Fibroblast of mammary gland (primary cell): ENCODE measurements at places on chromosomes 2 and 18.
A peak's percentile ranks its signal among the peaks of the same experiment; 100 is the strongest.

DNA sequence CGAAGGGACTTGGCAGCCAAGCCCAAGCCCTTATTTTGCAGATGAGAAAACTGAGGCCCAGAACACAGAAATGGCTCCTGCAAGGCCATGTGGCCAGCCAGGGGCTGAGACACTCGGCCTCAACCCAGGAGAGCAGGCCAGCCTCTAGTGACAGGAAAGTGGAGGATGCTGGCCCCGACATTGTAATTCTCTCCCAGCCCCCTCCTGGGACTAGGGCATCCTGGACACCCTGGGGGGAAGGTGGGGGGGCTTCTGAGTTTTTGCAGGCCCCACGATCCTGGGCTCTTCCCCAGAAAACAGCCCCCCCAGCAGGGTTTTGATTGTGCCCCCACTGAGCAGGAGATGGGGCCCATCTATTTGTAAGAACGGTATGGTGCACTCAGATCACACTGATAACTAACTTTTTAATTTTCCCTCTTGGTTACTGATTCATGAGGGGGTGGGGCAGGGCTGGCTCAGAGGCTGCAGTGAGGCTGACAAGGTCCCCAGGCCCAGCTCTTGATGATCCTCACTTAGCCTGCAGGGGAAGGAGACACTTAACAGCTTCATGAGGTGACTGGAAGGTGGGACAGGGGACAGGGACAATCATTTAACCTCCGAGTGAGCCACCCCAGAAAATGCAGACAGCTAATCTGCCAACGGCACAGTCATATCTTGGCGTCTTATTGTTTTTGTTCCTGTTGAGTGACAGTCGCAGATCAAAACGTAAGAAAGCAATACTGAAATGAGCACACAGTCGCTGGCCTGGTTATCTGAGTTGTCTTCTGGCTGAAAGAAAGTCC is 18.9 kb downstream of the SMAD7 start:
- no peak for DNase-seq

DNA sequence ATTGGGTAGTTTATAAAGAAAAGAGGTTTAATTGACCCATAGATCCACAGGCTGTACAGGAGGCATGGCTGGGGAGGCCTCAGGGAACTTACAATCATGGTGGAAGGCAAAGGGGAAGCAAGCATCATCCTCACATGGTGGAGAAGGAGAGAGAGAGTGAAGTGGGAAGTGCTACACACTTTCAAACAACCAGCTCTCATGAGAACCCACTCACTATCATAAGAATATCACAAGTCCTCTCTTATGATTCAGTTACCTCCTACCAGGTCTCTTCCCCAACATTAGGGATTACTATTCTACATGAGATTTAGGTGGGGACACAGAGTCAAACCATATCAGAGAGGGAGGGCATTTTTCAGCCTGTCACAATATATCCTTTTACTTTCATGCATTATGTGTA is 22.7 kb upstream of the DOCK10 start:
- DNase-seq = no peak

GRCh38 chr18:74281980-74282754 is 9.6 kb downstream of the CYB5A start:
- peak; percentile 44 for DNase-seq

- DNase-seq = no peak
Measured at GRCh38 chr2:42109959-42110640, 59.1 kb upstream of the EML4 start.

DNA sequence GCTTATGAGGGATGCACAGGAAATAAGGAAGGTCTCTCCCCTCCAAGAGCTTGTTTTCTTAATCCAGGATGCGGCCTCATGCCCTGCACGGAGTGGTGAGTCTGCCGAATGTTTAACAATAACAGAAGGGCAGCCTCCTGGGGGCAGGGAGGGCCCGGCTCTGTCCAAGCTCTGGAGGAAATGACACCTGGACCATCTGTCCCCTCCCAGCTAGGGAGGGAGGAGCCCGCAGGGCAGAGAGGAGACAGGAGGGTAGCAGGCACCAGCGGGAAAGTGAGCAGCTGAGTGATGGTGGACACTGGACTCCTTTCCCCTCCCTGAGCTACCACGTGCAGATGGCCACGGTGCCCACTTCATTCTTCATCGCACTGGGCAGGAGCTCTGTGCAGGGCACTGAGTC is 398.2 kb upstream of the MYT1L start:
- no peak for DNase-seq

DNA sequence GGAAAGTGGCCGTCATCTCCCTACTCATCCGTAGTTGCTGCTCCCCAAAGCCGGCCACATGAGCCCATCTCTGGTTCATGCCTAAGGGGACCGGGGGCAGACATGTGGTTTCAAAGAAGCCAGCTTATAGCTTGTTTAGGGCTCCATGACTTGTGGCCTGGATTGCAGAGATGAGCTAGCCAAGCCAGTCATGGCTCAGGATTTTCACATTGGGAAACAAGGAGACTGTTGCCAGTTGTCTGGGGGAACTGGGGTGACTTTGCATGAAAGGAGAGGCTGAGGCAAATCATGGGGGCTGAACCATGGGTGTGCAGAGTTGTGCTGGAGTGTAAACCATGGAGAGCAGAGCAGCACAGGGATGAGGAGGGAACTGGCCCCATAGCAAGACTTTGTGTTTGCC is 183.0 kb upstream of the APCDD1 start:
- DNase-seq = peak; percentile 78

DNA sequence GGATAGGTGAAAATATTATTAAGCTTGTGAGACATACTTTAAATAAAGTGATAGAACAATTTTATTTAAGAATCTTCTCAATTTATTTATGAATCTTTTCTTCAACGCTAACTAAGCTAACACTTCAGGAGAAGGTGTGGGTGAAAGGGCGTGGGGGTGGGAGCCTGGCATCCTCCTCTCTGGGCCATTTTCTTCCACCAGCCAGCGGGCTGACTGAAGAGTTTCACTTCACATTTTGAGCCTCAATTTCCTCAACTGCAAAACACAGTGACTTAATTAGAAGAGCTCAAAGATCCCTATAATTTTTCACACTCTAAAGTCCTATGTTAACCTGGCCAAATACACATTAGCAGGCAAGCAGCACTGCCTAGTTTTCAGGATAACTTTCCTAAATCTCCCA is 94.8 kb downstream of the FTCDNL1 start:
- no peak for DNase-seq

GRCh38 chr2:85376291-85377065 is 21.9 kb downstream of the ELMOD3 start:
- DNase-seq = no peak

DNA sequence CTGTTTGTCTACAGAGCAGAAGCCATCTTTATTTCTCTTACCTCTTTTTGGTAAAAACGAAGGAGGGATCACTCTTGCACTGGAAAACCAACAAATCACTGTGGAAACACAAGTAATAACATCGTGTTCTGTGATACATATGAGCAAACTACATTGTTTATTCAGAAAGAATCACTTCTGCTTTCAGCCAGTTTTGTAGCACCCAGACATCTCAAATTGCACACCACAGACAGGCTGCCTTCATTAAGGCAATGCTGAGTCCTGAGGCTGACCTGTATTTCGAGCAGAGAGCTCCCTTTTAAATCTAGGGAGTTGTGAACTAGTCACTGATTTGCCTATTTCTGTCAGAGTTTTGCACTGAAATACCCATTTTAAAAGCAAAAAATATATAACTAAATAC is 1003.2 kb upstream of the FAM98A start:
- no peak for DNase-seq

DNA sequence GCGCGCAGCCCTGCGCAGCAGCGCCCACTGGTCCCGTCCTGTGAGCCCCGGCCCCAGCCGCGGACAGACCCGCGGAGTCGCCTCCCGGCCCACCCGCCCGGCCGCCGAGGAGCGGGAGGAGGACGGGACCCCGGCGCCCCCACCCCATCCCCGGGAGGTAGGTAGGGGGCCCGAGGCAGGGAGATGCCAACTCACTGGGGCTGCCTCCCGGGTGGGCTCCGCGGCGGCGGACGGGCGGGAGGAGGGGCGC is 160 bp downstream of the SPTBN1 start:
- no peak for DNase-seq

DNA sequence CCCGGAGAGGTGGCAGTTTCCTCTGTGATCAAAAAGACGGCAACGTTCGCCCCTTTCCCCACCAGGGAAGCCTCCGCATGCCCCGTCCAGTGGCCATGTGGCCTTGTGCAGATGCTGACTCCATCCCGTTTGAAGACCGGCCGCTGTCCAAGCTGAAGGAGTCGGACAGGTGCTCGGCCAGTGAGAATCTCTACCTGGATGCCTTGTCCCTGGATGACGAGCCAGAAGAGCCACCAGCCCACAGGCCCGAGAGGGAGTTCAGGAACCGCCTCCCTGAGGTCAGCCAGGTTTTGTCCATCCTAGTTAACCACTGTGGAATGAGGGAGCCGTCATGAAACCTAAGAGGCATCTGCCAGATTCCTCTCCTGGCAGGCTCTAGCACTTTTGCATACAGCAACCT is 113.6 kb downstream of the MTCL1 start:
- DNase-seq = no peak

DNA sequence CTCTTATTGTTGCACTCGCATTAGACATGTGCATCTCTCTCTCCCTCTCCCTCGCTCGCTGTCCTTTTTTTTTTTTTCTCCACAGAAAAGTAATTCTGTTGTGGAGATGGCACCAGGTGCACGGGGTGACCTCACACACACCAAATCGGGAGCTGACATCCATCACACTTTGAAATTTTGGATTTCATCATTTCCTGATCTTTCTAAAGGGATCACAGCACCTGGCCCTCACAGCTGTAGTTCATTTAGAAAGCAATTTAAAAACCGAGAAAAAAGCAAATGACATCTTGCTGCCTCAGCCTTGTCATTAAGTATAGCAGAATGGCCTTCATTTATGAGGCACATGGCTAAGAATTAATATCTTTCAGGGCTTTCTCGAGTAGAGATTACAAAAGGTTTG is 717.2 kb downstream of the RNF144A start:
- DNase-seq = no peak

DNA sequence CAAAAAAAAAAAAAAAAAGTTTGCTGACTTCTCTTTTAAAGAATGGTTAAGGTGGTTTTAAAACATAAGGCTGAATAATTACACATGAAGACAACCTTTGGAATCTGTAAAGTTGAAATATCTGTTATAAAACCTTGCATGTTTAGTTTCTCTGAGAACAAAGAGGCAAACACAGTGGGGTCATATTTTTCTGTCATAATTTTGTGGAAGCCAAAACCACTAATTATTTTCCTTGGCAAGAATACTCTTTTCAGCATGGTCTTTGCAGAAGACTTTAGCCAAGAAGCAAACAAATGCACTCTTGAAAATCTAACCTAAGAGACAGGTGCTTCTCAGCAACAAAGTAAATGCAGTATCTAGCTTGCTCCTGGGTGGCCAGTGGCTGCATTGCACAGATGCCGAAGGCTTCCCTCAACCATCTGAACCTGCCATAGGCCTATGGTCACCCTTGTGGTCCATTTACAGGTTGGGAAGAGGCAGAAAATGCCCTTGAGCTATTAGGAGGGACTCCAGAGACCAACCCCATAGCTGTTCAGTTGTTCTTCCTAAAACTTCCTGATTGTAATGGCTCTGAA is 44.8 kb downstream of the ZAP70 start:
- no peak for DNase-seq

DNA sequence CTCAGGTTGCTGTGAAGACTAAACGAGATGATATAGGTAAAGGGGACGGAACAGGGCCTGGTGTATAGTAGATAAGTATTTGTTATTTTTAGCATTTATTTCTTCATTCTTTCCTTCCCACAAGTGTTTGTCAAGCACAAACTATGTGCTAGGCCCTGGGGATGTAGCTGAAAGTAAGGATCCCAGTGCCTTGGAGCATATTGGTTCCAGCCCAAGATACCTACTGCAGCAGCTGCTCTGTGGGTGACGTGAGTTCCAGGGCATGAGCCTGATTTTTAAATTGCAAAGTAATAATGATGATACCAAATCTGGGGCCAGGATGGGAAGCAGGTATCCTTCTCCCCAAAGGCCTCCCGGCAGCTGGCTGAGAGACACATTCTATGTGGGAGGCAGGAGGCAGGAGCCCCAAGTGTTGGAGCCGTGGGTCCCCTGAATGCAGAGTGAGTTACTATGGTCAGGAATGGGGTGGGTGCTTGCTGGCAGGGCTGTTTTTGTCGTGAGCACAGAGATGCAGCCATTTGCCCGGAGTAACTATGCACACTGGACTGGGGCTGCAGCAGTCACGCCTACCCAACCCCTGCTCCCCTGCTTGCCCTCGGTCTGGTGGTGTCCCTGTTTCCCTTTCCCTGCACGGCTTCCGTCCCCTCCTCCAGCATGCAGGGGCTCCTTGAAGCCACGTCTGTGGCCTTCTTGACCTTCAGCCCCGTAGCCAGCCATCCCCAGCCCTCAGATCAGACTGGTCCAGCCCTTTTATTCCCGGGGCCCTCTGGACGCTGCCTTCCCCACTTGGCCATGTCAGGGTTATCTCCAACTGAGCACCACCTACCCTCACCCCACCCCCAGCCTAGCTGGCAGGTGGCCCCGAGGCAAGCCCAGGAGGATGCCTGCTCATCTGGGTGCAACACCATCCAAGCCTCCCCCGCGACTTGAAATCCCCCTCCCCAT is 52.4 kb downstream of the INHBB start:
- no peak for DNase-seq

DNA sequence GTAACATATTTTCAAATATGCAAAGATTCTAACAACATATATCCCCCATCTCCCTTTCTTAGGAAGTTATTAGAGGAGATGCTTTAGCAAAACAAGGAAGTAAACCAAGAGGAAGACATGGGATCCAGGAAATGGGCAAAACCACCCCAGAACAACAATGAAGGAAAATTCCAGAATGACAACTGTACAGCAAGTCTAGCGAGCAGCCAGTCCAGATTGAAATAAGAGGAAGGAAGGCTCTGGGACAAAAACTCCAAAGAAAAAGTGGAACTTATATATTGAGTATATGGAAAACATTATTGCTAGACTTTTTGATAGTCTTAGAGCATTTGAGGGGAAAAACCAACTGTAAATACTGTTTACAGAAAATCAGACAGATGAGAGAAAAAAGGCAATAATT is 2.9 kb upstream of the ARPC2 start:
- DNase-seq = no peak

DNA sequence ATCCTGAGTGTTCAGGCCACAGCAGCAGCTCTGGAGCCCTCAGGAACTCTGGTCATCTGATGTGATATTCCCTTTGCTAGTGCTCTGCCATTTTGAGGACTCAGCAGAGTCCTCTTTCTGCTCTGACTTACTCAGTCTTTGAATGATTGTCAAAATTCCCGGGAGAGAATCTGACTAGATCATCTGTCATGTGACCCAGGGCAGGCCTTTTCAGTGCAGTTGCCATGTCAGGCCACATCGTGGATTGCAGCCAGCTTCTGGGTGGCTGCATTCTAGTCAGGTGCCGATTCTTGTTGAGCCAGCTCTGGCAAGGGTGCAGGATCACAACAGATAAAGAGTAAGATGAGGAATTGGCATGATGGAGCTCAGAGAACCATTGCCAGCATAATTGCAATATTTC is 795.6 kb downstream of the CPS1 start:
- no peak for DNase-seq

DNA sequence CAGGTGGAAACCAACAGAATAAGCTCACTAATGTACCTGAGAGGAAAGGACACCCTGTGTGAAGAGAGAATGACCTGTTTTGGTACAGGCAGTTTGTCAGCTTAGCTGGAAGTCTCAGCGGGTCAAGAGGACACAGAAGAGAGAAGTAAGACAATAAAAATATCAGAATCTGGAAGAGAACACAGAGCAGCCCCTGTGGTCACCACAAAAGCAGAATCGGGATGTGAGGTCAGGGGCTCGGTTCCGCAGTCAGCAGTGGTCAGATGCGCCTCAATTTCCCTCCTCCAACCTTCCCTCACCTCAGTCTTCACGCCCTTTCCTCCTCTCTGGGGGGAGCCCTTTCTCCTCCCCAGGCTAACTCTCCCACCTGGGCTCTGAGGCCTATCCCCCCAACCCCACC is 122.9 kb downstream of the AFF3 start:
- DNase-seq = no peak

- DNase-seq = peak; percentile 5
Measured at GRCh38 chr2:134917360-134917865, 1.2 kb upstream of the CCNT2 start.
